ENCODE measurements at places on chromosomes 7 and 10.

DNA sequence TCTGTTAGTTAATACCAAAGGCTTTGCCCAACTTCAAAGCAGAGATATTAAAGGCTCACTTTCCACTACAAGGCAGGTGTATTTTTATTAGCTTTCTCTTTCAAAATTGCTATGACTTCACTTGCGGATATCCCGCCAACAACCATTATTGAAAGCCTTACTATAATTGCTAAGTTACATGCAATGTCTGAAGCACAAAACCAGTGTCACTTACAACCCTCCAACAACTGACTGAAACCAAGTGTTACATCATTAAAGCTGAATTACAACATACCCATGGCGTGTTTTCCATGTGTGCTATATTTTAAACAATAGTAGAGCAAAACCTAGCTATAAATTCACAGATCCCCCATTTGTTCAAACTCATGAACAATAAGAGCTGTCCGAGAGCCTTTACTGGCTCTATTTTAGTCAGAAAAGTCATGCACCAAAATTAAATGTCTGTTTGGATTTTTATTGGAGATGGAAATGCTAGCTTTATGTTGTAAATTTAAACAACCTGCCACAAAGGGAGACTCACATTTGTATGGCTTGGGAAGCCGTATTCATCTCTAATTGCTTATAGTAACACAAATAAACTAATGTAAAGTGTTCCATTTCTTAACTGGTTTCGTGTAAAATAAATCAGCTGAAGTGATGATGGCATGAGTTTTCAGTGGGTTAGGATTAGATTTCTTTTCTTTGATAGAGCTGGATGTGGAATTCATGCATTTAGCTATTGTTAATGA is 227.1 kb downstream of the AGMO start:
- DNase-seq, result no peak

DNA sequence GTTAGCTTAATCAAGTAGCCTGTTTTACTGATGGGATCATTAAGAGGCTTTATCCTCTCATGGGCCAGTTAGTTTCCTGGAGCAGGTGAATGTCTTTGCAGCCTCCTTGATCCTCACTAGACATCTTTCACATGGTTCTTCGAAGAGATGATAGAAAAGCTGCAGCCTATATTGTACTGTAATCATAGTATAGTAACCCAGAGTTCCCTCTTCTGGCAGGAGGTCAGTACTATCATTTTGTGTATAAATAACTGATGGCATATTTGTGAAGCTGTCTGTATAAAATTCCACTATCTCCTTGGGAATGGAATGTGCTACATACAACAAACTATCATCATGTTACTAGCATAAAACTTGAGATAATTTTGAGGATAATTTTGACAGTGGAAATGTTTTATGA is 123.8 kb upstream of the PRPS1L1 start:
- DNase-seq, result peak; percentile 4

DNA sequence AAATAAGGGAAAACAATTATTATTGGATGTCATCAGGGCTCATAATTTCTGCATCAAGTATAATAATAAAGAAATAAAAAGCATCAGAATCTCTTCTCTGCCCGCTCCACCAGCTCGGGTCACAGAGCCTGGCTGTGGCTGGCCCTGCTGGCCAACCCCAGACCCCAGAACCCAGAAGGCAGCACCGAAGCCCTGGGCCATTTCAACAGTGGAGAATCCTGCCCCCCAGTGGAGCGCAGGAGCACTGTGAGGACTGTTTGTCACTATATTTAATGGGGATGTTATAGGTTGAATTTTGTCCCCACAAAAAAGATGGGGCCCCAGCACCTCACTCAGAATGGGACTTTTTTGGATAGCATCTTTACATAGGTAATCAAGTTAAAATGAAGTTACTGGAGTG is 27.3 kb downstream of the DENND11 start:
- no peak for DNase-seq

DNA sequence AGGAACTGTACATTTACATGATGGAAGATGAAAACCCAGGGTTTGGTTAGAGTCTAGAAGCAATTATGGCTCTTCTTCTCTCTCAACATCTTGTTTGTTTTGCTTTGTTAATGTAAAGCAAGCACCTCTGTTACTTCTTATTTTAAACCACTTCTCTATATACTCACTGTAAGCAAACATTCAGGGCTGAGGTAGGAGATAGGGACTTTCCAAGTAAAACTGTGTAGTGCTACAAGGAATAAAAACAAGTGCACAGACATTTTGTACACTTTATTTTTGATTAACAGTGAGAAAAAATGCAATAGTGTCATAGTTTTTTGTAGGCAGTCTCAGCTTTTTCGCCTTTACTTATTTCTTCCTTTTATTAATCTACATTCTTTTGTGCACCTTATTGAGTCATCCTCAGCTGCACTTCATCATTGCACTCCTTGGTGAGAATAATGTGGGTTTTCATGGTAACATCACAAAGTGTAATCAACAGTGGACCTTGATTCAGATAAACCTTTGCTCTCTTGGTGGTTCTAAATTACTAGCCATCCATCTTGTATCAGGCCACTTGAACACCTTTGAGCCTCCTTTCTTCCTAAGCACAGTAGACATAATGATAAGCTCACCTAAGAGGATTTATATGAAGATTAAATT is 52.9 kb downstream of the ELMO1 start:
- no peak for DNase-seq

DNA sequence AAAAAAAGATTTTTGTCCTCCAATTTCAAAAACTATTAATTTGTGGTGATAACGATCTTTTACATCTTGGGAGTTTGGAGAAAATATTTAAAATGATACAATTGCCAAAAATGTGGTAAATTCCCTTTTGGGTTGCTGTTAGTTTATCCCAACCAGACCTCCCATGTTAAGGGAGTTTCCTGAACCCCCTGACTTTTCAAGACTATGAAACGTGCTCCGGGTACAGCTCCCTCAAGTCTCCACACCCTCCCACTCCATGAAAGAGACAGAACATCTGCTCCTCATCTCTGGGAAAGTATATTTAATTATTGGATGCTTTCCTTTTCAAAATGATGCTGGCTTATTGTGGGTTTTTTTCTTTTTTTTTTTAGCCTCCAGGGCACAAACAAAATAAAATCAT is 534.6 kb upstream of the NRP1 start:
- no peak for DNase-seq

DNA sequence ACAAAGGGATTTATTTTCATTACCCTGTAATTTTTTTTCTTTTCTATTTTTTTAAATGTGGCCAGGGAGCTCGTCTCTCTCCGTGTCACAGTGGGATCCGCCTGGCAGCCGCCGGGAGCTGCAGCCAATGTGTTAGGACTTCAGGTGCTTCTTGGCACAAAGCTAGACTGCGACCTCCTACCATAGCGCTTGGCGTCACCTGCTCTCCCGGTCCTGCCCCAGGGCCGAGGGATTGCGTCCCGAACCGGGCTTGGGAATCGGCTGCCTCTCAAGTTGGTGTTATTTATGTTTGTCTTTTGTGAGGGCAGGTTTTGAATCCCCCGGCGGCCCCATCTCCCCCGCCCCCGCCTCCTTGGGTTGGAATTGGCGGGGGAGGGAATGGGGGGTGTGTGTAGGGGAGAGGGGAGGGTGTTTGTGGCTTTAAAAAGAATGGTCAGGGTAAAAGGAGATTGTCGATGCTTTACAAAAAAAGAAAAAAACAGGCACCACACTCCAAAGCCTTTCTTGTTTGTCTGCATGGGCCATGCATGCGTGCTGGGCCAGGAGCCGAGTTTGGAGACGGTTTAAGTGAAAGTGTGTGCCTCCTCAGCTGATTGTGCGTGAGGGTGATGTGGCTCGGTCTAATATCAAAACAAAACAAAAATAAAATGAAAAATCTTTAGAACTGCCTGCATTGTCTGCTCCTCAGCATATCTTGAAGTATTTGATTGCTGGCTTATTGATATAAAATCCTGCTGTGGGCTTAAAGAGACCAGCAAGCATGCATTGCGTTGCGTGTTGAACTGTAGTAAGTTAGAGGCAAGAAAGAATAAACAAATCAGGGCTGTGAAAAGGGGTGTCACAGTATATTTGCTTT is 1.2 kb downstream of the PPP1R9A start:
- no peak for DNase-seq

Measured in HTR-8/SVneo (cell line).